HuH-7.5 (cell line): ENCODE measurements at places on chromosomes 7 and 10.
A peak's percentile ranks its signal among the peaks of the same experiment; 100 is the strongest.

- no peak for DNase-seq
Measured at GRCh38 chr10:105148456-105148855, 507.4 kb downstream of the SORCS3 start.

DNA sequence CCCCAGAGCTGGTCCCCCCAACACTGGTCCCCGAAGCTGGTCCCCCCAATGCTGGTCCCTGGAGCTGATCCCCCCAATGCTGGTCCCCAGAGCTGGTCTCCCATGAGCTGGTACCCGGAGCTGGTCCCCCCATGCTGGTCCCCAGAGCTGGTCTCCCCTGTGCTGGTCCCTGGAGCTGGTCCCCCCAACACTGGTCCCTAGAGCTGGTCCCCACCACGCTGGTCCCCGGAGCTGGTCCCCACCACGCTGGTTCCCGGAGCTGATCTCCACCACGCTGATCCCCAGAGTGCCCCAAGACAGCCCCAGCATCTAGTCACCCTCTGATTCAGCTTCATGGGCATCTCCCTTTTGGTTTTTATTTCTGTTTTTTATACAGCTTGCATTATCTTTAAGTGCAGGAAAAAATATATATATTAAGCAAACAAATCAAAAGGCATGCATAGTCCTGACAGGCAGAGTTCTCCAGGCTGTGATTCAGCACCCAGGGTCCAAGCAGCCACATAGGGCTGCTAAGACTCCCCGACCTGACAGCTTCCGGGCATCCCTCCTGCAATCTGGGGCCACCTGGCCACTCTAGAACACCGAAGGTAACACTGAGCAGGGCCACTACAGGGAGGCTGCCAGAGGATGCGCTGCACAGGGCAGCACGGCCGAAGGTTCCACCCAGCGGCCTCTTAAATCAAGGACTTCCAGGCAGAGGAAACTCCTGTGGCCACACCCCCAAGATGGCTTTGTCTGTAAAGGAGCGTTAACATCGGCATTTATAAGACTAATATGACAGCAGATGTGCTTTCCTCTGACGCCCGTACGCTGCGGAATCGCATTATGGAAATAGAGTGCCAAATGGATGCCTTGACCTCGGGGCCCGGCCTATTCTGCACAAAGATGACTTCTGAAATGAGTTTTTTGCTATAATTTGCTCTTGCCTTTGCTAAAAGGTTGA, 215.0 kb downstream of the PTPRN2 start:
- DNase-seq: no peak

- DNase-seq: no peak
Measured at GRCh38 chr10:75312440-75312839, 76.7 kb upstream of the COMTD1 start.

- no peak for DNase-seq
Measured at GRCh38 chr10:44818701-44819127, 92.4 kb upstream of the TMEM72 start.

DNA sequence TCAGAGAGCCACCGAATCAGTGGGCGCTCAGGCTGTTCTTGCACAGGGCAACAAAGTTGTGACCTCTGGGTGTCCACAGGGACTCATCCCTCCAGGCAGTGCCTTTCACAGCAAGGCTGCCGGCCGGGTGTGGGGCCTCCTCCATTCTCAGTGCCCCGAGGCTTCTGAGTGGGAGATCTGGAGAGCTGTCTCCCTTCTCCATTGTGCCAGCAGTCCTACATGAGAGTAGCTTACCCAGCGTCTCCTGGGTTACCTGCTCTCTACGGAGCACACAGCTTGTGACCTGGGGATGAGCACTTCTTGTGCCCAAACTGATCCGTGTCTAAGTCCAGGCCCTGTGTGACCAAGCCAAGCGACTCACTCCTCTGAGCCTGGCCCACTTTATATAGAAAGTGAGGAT, 240.9 kb upstream of the GRB10 start:
- no peak for DNase-seq

DNA sequence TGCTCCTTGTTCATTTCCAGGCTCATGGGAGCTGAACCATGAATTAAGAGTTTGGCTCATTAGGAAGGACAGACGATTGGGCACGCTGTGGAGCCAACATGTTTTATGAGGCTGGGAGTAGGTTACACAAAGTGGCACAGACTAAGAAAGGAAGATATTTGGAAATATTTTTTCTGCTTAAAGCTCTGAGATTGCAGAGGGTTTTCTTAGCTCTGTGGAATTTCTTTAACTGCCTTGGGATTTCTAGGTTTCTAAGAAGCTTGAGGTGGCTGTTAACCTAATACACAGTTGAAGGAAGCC, 344.6 kb downstream of the RNLS start:
- no peak for DNase-seq

DNA sequence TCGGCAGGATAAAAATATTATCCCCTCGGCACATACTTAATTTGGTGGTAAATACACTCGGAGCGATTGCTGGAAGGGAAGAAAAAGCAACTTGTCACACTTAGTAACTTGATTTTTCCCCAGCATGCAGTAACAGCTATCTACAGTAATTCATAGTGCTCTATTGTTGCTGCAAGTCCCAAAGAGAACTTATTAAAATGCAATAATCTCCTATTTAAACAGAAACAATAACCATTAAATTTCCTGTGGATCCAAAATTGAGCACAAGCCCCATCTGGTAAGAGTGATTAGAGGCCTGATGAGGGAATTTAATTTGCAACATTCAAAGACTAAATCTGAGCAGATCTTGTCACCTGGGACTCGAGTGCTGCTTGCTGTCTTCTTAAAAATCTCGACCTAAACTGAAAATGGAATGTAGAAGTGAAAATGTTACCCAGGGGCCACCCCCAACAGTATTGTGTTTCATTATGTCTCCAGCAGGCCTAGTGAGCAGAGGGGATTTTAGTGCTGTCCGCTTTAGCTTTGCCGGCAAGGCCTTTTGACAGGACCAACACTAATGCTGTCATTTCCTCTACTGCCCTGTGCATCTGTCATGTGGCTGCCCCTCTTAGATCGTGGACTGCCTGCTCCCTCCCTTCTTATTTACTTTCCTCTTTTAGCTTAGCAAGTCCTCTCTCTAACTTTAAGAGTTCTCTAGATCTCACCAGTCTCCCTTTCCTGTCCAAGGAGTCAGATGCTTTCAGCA, 639.7 kb downstream of the AUTS2 start:
- DNase-seq: no peak

- DNase-seq: peak; percentile 44
Measured at GRCh38 chr10:5632446-5632845, 33.9 kb downstream of the ASB13 start.

DNA sequence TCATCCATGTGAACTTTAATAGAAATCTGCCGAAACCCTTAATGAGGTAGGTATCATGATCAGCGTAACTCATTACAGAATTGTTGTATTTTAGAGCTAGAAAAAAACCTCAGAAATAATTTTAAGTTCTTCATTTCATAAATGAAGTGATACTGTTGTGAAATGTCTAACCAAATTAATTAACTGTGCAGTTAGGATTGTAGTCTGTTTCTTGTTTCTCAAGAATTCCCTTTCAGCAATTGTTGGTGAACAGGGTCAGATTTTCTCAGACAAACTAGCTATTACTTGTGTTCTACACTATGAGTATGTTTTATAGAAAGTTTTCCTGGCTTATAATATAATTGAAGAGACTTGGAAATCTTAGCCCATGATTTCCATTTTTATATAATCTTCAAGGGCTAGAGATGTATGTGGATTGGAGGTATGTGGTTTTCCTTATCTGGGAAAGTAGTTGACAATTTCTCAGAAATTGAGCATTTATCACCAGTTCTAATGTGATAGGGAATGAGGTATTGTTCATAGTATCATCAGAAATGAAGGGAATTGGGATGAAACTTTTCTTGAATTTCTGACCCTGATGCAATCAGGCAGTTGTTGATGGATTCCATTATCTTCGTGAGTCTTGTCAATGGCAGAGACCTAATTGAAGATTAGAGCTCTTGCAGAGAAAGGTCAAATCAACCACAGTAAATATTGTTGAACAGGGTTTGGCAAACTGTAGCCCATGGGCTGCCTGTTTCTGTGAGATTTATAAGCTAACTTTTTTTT, 55.0 kb downstream of the ST7 start:
- DNase-seq: no peak

- no peak for DNase-seq
Measured at GRCh38 chr10:98411768-98412167, 3.2 kb downstream of the PYROXD2 start.

DNA sequence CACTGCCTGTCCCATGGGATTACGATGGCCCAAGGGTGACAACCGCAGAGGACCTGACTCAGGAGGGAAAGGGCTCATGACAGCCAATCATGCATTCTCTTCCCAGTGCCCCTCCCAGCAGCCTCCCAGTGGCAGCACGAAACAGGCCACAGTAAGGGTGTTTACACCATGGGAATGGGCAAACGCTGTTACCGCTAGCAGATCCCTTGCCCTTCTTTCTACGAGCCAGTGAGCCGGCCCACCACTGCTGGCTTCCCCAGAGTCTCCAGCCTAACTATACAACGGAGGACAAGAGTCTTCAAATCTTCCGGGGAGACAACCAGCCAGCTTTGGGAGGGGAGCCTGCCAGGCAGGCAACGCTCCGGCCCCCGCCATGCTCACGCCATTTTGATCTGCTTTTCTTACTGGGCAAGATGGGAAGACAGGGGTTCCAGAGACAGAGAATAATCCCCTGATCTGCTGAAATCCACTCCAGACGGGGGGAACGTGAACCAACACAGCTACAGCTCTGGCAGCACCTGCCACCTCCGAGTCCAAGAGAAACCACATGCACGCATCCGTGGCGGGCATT, 69.8 kb downstream of the SLC29A4 start:
- DNase-seq: no peak

GRCh38 chr7:132097550-132098134, 478.6 kb downstream of the PLXNA4 start:
- no peak for DNase-seq

- no peak for DNase-seq
Measured at GRCh38 chr7:2663121-2663886, 24.7 kb upstream of the AMZ1 start.

DNA sequence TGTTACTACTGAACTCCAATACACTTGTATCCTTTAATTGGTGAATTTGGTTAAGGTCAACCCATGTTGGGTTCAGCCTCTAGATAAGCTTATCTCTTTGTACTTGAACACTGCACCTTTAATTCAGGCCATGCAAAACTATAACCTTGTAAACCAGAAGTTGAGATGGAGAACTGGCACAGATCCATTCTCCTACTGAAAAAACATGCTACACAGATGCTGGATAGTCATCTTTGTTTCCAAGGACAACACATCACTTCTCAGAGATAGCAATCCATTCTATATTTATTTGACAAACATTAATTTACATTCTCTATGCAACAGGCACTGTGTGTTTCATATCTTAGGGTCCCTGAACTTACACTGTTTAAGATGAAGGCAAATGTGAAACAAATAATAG, 2.9 kb upstream of the CDK14 start:
- DNase-seq: no peak

- DNase-seq: no peak
Measured at GRCh38 chr7:69516238-69516820, 81.9 kb upstream of the AUTS2 start.

GRCh38 chr7:31478721-31479120, 35.2 kb upstream of the ITPRID1 start:
- DNase-seq: no peak

GRCh38 chr10:59900048-59900727, 6.2 kb downstream of the CCDC6 start:
- DNase-seq: no peak

GRCh38 chr7:50542132-50542531, 23.1 kb downstream of the DDC start:
- DNase-seq: no peak

DNA sequence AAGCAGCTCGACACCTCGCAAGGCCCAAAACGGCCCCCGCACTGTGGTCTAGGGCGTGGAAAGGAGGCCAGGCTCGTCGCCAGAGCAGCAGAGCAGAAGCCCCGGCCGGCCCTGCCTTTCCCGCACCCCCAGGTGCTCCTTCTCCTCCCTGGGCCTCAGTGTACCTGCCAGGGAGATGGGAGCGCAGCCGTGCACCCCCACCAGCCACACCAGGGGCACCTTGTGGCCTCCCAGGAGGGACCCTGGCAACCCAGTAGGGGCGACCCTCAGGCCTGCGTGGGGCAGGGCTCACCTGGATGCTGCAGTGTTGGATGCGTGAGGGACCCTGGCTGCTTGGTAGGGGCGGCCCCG, 9.5 kb downstream of the PDGFA start:
- no peak for DNase-seq

- DNase-seq: no peak
Measured at GRCh38 chr7:143493751-143494150, 16.1 kb downstream of the TAS2R41 start.
